ENCODE measurements at places on chromosomes 7 and 10.

- DNase-seq: no peak
These were observed 143.3 kb upstream of the DKK1 start for GRCh38 chr10:52170776-52171175.

- no peak for DNase-seq
These were observed 87.4 kb downstream of the ELAPOR2 start for GRCh38 chr7:86972072-86972471.

DNA sequence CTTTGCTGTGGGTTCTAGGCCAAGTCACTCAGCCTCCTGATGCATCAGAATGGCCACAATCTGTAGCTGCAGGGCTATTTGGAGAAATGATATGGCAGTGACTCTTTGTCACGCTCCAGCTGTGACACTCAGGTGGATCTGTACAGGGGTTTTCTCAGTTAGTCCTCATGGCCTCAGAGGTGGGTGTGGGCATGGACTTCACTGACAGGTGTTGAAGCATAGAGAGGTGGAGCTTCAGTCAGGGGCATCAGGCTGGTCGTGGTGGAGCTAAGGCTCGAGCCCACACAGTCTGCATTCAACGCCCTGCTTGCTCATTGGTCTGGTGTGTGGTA is 21.2 kb downstream of the PALD1 start:
- no peak for DNase-seq

DNA sequence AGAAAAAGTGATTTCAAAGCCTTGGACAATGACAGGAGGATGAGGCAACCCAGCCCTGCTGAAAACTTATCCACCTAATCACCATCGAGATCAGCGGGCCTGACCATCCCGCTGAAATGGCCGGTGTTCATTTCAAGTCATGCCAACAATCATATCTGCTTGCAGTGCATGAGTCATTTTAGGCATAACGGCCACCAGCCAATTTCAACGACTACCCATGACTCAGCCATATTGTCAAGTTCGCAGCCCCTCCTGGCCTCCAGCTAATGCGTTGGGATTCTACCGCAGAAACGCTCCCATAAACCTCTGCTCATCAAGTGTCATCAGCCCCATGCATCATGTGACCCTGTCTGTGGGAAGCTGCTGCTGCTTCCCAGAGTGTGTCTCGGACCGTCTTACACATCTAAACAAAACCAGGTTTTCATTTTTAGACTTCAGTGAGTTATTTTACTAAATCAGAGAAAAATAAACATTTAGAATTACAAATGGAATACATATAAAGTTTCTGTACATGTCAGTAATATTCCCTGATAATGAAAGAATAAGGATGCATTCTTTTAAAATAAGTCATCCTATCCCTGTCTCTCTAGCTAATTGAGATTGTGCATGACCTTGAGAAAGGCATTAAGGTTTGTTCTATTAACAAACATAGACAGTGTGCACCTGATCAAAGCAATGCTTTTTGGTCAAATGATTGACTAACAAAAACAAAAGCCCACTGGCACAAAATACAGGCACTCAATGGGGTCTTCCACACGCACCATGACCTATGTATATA is 188.9 kb downstream of the ADAM12 start:
- no peak for DNase-seq

- no peak for DNase-seq
These were observed 45.1 kb upstream of the LRRC4 start for GRCh38 chr7:128076196-128076795.

- DNase-seq: peak; percentile 54
These were observed 9.2 kb upstream of the PWWP2B start for GRCh38 chr10:132387764-132388210.

DNA sequence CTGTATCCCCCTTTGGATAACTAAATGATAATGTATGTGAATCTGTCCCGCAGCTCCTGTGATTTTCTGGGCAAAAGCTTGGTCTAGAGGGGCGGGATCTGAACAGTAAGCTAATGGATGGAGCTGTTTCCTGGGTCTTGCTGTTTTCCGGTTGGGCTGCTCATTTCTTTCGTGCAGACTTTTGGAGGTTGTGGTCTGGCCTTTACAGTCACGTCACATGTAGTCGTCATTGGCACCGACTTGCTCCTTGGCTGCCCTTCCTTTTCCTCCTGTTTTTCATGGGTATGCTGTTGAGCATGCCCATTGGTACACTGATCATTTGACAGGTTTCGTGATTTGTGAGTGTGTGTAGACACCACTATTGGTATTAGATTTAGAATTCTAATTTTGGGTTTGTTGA is 2.0 kb downstream of the FBH1 start:
- no peak for DNase-seq

DNA sequence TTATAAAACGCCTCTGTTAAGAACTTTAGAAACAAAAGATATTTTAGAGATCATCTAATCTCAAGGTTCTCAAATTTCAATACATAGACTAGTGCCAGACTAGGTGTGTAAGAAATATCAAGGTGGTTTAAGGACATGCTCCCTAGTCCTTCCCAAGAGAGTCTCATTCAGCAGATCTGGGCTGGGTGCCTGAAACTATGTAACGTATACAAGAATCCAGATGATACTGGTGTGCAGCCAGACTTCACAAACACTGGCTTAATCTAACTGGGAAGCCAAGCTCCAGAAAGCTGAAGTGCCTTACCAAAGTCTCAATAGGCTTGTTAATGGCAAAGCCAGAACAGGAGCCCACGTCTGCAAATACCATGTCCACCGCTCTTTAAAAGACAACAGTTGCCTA is 105.0 kb upstream of the AMPH start:
- no peak for DNase-seq

GRCh38 chr7:69411018-69411417 is 187.3 kb upstream of the AUTS2 start:
- DNase-seq: no peak

DNA sequence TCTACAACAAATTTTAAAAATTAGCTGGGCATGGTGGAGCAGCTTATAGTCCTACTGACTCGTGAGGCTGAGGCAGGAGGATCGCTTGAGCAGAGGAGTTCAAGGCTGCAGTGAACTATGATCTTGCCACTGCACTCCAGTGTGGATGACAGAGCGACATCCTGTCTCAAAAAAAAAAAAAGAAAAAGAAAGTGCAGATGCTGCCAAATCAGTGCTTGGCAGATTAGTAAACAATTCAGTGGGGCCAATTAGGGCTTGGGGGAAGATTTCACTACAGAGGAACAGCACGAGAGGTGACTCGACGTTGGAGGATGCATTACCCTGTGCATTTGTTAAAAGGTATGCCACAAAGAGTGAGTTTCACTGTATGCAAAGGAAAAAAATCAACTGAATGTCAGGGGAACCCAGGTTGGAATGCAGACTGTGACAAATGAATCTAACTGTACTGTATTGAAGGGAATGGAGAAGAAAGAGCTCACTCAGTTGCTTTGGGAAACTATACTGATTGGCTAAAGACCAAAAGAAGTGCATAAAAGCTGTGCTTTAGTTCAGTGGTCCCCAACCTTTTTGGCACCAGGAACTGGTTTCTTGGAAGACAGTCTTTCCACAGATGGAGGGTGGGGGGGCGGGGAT is 31.6 kb downstream of the GARIN1A start:
- DNase-seq: no peak

GRCh38 chr10:7565871-7566270 is 100.9 kb downstream of the ITIH5 start:
- no peak for DNase-seq

DNA sequence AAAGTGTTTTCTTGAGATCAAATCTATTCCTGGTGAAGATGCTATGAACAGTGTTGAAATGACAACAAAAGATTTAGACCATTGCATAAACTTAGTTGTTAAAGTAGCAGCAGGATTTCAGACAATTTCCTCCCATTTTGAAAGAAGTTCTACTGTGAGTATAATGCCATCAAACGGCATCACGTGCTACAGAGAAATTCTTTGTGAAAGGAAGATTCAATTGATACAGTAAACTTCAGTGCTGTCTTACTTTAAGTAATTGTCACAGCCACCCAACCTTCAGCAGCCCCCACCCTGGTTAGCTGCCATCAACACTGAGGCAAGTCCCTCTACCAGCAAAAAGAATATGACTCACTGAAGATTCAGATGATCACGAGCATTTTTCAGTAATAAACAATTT is 115.2 kb downstream of the TES start:
- DNase-seq: no peak

DNA sequence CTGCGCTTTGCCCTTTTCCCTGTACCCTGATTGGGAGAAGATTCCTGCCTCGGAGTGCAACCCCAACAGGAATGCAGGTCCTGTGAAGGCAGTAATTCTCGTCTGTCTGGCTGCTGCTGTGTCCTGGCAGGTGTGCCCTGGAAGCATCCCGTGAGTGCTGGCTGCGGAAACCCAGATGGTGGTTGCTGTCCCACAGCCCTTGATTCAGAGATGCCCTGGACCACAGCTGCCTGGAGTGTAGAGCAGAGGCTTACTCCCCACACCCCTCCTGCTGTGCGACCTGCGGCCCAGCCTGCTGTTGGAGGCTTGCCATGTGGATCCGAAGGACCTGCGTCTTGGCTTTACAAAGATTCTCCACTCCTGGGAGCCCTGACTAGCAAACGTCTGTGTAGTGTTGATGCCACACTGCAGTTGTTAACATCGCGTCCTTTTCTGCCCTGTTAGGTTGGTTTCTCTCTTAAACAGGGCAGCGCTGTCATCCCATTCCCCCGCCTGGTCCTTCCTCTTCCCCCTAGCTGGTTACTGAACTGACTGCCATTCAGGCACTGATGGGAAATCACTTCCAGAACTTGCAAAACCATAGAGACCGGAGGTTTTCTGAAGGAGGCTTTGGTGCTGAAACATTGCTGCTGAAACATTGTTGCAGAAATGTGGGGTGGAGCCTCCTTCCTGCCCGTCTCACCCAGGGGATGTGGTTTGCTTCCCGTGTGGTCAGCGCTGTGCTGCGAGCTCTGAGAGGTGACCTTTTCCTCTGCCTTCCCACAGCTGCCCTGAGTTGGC is 53.3 kb downstream of the DNAJB6 start:
- DNase-seq: no peak

- no peak for DNase-seq
These were observed 35.4 kb downstream of the UNC5B start for GRCh38 chr10:71247804-71248203.

DNA sequence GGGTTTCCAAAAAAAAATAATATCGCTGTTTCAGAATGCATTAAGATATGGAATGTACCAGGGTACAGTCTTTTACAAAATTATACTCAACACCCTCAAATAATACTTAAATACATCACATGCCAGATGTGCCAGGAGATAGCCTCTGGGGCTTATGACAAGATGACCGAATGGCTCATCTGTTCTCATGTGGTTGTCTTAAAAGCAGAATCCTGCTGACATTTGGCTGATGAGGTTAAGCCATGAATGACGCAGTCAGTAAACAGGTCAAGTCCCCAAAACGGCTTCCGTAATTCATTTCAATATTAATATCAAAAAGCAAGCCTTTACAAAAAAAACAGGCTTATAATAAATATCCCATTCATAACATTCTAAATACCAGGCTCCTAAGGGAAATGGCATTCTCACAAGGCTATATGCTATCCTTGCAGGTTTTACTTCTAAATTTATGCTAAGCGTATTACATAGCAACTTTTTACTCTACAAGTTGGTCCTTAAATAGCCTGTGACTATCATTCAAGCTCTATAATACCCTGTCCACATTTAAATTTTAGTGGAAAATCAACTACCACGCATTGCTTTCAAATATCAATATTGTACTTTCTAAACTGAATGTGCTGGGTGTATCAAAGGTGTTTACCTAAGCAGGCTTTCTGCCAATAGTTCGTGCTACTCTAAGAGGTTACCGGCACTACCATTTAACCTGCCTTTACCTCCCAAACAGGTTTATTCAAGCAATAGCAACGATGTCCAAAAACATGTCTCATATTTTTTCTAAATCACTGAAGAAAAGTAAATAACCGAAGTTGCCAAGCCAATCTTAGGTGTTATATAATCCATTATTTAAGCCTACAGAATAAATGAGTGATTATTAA is 15.6 kb downstream of the SMURF1 start:
- no peak for DNase-seq

DNA sequence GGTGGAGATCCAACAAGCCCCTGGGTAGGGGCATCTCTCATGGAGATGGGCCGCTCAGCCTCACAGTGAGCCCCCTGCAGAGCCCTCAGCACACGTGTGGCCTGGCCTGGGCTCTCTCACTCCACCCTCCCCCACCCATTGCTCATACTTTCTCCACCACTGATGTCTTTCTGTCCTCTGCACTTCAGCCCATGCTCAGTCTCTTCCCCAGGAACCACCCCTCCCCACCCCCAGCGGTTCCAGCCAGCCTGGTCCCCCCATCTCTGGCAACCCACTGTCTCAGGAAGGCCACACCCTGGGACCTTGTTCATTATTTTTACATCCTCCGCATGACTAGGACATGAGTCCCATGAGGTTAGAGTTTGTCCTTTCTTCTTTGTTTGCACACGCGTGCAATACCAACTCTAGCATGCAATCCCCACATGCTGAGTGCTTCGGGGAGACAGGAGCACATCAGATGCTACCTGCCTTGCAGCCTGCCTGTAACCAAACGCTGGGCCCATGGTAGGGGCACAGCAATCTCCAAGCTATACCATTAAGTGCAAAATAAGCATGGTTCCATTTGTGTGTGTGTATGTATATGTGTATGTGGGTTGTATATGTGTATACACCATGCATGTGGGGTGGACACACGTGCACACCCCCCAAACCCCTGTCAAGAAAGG is 408.4 kb upstream of the FOXK1 start:
- DNase-seq: no peak

- no peak for DNase-seq
These were observed 76.2 kb downstream of the CDH23 start for GRCh38 chr10:71472912-71473311.

- no peak for DNase-seq
These were observed 97.3 kb upstream of the COL1A2 start for GRCh38 chr7:94297397-94297838.

DNA sequence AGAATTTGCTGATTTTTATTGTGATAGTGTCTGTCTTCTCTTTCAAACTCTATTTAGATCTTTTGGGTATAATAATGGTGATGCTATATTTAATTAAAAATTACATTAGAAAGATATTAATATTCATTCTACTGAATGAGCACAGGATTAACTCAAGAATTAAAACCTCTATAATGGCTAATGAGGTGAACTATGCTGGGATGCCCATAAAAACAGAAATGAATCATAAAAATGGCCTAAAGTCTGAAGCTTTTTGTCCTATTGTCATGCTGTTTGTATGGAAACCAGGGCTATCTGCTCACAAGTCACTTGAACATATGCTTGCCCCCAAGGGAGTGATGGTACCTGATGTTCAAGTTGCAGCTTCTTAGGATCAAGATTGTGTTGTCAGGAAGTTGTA is 76.2 kb upstream of the ICA1 start:
- no peak for DNase-seq

- DNase-seq: no peak
These were observed 128.4 kb upstream of the PHYHIPL start for GRCh38 chr10:59047957-59048618.
